ENCODE measurements at places on chromosomes 13 and 19.
A peak's percentile ranks its signal among the peaks of the same experiment; 100 is the strongest.

- DNase-seq: no peak
Measured at GRCh38 chr19:2415281-2415972, 12.0 kb downstream of the TIMM13 start.

DNA sequence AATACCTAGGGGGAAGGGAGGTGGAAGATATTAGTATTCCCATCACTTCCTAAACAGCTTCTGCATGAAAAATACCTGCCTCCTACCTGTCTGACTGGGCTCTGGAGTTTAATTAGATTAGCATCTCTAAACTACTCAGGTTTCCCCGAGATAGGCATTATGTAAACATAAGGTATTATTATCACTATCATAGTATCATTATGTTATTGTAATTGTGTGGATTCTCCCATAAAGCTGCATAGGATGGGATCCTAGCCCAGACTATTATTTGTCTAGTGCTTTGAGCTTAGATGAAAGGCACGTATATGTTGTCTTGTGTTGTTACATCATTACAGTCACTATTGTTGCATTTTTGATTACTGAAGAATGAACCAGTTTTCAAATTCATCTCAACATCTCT is 115.2 kb upstream of the SOX21 start:
- no peak for DNase-seq

DNA sequence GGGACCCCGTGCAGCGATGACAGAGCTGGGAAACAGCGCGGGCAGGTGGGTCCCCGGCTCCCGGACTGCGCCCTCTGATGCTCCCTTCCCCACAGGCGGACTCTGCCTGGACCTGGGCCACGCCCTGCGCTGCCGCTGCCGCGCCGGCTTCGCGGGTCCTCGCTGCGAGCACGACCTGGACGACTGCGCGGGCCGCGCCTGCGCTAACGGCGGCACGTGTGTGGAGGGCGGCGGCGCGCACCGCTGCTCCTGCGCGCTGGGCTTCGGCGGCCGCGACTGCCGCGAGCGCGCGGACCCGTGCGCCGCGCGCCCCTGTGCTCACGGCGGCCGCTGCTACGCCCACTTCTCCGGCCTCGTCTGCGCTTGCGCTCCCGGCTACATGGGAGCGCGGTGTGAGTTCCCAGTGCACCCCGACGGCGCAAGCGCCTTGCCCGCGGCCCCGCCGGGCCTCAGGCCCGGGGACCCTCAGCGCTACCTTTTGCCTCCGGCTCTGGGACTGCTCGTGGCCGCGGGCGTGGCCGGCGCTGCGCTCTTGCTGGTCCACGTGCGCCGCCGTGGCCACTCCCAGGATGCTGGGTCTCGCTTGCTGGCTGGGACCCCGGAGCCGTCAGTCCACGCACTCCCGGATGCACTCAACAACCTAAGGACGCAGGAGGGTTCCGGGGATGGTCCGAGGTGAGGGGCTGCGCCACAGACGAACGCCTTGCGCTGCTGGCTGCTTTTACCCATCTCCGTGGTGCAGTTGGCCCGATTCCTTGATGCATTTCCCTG is 7.8 kb upstream of the SELENOV start:
- DNase-seq: no peak

DNA sequence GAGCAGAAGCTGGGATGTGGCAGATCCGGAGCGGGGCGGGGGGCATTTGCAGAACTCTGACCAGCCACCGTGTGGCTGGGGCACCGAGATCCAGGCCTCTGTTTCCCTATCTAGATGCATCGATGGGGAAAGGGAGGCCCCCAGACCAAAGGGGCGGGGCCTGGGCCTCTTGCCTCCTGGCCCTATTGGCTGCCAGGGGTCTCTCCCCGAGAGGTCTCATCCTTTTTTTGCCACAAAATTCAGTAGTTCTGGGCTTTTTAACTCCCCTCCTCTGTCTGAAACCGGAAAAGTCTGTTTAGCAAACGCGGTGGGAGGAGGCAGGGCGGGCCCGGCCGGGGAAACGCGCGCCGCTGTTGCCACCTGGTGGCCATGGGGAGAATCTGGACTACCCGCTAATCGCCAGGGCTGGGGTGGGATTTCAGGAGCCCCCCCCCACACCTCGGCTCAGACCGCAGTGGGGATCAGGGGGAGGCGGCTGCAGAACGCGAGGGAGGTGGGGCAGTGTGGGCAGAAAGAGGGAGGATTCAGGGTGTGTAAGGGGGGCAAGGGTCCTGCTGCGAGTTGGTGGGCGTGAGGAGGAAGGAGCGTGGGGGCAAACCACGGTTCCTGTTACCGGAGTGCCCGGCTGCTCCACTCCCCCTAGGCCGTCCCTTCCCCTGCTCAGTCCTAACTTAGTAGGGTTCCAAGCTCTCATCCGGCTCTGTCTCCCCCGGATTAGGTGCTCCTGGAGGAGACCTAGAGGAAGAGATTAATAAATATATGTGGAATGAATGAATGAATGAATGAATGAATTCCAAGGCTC is 28.3 kb downstream of the IL12RB1 start:
- DNase-seq: peak; percentile 50

DNA sequence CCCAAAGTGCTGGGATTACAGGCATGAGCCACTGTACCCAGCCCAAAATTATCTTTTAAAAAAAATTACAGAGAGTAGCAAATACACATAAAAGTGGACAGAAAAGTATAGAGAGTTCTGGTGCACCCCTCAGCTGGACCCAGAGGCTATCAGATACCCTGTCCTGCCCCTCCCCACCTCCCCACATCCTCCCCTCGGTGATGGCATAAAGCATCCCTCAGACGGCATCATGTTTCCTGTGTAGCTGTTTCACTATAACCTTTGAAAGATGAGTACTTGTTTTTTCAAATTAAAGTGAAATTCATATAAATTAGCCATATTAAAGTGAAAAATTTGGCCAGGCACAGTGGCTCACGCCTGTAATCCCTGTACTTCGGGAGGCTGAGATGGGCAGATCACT is 20.1 kb downstream of the SLC27A1 start:
- DNase-seq: no peak

GRCh38 chr19:35675589-35676140 is 9.3 kb downstream of the UPK1A start:
- no peak for DNase-seq

GRCh38 chr13:94722609-94723345 is 10.4 kb upstream of the SOX21 start:
- no peak for DNase-seq

DNA sequence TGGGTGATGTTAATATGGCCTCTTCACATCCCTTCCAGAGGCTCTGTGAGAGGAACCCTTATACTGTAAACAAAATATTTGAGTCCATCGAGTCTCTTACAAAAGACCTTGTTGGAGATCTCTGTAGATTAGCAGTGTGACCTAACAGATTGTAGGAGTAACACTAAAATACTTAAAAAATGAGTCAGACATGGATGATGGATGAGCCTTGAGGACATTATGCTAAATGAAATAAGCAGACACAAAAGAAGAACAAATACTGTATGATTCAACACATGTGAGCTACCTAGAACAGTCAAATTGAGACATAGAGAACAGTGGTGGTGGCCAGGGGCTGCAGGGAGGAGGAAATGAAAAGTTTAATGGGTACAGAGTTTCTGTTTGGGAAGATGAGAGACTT is 152.2 kb upstream of the UBL3 start:
- DNase-seq: no peak

DNA sequence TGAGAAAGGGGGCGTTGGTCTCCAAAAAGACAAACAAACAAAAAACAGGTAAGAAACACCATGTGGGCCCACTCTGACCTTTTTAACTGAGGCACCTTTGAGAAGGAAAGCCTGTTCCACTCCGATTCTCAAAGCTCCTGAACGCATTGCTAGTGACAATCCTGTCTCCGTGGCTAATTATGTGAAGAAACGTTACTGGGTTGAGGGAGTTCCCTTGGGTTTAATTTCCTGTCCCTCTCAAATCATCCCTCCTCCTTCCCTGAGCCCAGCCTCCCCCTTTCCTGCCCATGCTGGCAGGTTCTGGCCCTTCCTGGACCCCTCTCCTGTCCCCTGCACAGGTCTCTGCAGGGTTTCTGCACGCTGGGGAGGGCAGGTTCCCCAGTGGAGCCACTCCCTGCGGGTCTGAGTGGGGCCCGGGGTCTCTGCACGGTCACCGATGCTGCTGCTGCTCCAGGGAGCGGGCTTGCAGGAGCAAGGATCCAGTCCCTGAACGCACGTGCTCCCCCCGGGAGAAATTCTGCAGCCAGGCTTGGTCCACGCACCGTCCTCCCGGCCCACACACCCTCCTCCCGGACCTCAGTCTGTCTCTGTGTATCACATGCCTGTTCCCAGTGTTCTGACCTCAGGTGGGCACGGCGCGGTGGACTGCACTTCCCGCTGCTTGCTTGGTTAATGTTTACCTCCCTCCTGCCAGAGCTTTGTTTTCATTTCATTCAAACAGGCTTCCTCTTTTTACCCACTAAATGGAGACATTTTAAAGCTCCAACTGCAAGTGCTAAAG is 76.4 kb upstream of the MCF2L start:
- no peak for DNase-seq

DNA sequence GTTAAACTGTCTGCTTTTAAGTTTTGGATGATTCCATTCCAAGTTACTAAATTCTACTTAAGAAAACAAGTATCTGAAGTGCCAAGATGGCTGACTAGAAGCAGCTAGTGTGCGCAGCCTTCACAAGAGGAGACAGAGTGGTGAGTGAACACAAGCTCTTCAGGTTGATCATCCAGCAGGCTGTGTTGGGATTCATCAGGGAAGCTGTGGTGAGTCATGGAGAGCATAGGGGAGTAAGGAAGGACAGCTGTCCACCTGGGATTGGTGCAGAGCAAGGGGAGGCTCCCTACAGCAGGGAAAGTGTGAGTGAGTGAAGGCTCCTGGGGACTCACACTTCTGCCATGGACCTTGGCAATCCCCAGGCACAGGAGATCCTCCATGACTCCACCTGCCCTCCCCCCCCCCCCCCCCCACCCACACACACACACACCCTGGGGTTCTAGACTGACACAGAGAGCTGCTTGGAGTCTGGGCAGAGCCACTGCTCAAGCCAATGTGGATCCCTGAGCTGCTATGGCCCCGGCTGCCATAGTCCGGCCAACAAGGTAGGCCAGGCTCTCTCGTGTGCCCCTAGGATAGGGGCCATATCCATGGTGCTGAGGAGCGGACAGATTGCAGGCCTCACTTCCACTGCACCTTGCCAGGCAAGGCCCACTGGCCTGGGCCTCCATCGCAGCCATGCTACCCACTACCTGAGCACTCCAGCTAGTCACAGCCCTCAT is 23.5 kb downstream of the SLC25A15 start:
- DNase-seq: no peak

- no peak for DNase-seq
Measured at GRCh38 chr13:70829748-70830147, 721.5 kb upstream of the KLHL1 start.

- DNase-seq: no peak
Measured at GRCh38 chr13:84352946-84353345, 470.7 kb upstream of the SLITRK1 start.

- DNase-seq: no peak
Measured at GRCh38 chr13:113114511-113115362, 7.9 kb upstream of the F10 start.

DNA sequence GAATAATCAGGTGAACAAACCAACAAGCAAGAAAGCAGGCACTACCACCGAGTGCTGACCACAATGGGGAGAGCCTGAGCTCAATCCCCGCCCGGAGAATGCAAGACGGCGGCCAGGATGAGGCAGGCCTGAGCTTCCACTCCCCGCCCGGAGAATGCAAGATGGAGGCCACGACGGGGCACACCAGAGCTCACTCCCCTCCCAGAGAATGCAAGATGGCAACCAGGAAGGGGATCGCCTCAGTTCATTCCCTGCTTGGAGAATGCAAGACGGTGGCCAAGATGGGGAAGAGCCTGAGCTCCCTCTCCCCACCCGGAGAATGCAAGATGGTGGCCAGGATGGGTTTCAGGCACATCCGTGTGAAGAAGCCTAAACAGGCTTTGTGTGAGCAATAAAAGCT is 24.7 kb upstream of the MIER2 start:
- no peak for DNase-seq

DNA sequence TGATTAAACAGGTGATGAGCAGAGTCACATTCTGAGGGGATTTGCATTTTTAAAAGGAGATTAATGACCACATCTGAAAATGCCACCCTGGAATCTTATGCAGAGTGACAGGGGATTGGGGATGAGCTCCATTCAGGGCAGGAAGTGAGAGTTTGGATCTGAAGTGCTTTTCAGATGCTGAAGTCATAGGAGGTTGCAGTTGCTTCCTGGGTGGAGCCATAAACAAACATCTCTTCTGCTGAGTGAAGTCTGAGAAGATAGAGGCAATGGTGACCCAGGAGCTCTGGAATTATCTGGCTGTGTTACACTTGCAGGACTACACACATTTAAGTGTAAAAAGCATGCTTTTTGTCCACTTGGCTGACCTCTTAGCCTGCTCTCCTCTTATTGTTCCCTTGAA is 51.4 kb upstream of the PSG8 start:
- no peak for DNase-seq

GRCh38 chr13:25415241-25415640 is 43.5 kb downstream of the ATP8A2 start:
- DNase-seq: no peak

- no peak for DNase-seq
Measured at GRCh38 chr13:20824762-20825476, 51.2 kb upstream of the EEF1AKMT1 start.

DNA sequence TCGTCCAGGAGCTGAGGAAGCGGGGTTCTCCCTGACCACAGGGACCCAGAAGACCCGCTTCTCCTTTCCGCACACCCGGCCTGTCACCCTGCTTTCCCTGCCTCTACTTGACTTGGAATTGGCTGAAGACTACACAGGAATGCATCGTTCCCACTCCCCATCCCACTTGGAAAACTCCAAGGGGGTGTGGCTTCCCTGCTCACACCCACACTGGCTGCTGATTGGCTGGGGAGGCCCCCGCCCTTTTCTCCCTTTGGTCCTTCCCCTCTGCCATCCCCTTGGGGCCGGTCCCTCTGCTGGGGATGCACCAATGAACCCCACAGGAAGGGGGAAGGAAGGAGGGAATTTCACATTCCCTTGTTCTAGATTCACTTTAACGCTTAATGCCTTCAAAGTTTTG is 18.9 kb downstream of the VASP start:
- DNase-seq: peak; percentile 21

DNA sequence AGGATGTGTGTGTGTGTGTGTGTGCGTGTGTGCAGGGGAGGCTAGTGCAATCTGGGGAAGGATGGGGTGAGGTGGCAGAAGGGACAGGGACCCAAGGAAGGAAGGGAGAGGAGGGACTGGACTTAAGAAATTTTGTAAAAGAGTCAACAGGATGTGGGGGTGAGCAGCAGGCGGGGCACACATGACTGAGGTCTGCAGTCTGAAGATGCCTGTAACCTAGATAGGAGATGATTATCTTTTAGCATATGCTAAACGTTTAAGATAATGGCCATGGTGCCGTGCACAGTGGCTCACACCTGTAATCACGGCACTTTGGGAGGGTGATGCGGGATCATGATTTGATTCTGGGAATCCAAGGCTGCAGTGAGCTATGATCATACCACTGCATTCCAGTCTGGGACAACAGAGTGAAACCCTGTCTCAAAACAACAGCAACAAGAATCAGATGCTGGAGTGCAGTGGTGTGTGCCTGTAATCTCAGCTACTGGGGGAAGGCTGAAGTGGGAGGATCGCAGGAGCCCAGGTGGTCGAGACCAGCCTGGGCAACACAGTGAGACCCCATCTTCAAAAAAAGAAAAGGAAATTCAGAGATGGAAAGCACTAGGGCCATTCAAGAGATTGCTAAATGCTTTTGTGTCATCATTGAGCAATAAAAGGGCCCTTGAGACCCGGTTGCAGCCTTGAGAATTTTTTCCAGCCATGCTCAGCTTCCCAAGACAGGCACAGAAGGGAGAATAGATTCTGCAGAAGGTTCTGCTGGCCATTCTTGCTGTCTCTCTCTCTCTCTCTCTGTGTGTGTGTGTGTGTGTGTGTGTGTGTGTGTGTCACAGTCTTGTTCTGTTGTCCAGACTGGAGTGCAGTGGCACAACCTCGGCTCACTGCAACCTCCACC is 3.8 kb upstream of the ZNF414 start:
- no peak for DNase-seq

GRCh38 chr13:112133499-112134390 is 66.8 kb downstream of the SOX1 start:
- no peak for DNase-seq
